ENCODE measurements at places on chromosomes 5 and 9.
A peak's percentile ranks its signal among the peaks of the same experiment; 100 is the strongest.

GRCh38 chr9:135262248-135262647 lies 174.8 kb downstream of the OLFM1 start:
- no peak overlapping the region for H3K4me3 ChIP-seq
- H3K36me3 ChIP-seq, result no peaks in the 10 kb centered on the region
- H3K27ac ChIP-seq, result no peak overlapping the region
- DNase-seq, result no peak
- H3K4me1 ChIP-seq, result no peaks in the 10 kb centered on the region

GRCh38 chr9:121685795-121686377 lies 34.5 kb downstream of the DAB2IP start:
- H3K27ac ChIP-seq, result no peak overlapping the region
- no peaks in the 10 kb centered on the region for H3K27me3 ChIP-seq
- H3K4me1 ChIP-seq, result no peaks in the 10 kb centered on the region
- DNase-seq, result no peak
- no peaks in the 10 kb centered on the region for H3K36me3 ChIP-seq
- no peak overlapping the region for H3K4me3 ChIP-seq

DNA sequence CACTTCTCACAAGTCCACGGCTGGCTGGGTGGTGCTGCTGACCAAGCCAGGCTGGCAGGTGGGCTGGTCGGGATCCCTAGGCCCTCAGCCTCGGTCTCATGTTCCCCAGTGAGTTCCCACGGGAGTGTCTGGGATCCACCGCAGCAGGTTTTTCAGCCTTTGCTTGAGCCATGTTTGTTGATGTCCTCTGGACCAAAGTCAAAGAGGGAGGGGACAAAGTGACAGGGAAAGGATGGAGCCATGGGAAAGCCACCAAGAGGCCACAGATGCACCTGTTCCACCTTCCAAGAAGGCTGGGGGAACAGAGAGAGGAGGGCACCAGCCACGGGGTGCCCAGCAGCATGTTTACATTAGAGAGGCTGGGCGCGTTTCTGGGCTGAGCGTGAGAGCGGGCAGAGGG lies 2.8 kb upstream of the UBAC1 start:
- H3K27ac ChIP-seq, result no peak overlapping the region
- DNase-seq, result no peak
- H3K27me3 ChIP-seq, result no peaks in the 10 kb centered on the region
- H3K4me1 ChIP-seq, result peaks cover 24% of the 10 kb centered on the region
- no peak overlapping the region for H3K4me3 ChIP-seq

GRCh38 chr5:40402007-40402364 lies 277.7 kb upstream of the PTGER4 start:
- no peak overlapping the region for H3K4me3 ChIP-seq
- H3K27me3 ChIP-seq, result no peaks in the 10 kb centered on the region

DNA sequence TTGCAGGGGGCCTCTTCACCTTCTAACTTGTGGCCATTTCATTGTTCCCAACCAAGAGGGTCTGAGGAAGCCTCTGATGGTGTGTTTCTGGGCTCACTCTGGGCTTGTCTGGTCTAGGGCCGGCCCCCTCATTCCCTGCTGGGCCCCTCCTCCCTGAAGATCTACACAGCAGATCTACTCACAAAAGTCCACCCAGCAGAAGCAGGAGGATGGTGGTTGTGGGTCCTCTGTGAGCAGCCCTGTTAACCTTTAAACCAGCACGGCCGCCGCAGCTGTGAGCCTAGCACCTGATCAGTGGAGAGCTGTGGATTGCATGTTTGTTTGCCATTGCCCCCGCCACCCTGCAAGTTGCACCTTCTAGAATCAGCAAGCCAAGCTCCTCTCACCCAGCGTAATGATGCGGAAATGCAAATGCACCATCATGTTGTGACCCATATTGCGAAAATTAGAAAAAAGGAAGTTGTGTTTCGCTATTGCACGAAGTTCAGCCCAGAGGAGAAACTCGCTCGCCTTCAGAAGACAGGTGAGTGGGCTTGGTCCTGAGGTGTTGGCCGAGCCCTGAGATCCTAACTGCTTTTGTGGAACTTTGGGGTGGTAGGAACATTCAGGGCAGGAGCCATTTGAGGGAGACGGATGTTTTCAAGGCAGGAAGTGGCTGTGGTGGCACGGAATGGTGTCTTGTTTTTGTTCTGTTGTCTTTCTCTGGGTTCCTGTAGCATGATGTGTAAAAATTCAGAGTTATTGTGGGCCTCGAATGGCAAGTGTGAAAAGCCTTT lies 16.7 kb downstream of the FGD3 start:
- peaks cover 60% of the 10 kb centered on the region for H3K4me1 ChIP-seq
- H3K27me3 ChIP-seq, result no peaks in the 10 kb centered on the region
- peak; percentile 93 for DNase-seq
- H3K4me3 ChIP-seq, result peak overlapping the region; percentile 85

DNA sequence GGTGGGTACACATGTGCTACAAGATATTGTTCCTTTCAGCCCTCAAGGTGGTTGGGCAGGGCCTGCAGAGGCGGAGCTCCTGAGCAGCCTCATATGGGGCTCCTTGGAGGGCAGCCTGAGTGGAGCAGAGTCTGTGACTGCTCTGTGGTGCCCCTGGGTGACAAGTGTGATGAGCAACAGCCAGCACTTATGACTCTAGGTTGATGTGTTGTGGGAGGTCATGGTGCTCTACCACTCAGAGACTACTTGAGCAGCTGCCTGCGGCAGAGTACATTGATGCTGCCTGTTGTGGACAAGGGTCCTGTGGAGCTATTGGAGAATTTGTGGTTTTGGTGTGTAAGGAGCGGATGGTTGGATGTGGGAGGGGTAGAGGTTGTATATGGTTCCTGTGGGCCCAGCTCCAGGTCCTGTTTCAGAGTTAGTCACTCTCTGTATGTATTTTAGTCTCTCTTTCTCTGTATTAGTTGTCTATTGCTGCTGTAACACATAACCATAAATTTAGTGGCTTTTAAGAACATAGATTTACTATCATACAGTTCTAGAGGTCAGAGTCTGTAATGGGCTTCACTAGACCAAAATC lies 141.3 kb downstream of the SREK1 start:
- H3K4me3 ChIP-seq, result no peak overlapping the region
- no peaks in the 10 kb centered on the region for H3K4me1 ChIP-seq
- no peaks in the 10 kb centered on the region for H3K36me3 ChIP-seq
- H3K27me3 ChIP-seq, result no peaks in the 10 kb centered on the region

GRCh38 chr5:38576442-38576841 lies 20.0 kb upstream of the LIFR start:
- H3K4me3 ChIP-seq, result no peak overlapping the region
- no peak overlapping the region for H3K27ac ChIP-seq
- no peaks in the 10 kb centered on the region for H3K36me3 ChIP-seq
- H3K4me1 ChIP-seq, result no peaks in the 10 kb centered on the region
- DNase-seq, result no peak
- H3K27me3 ChIP-seq, result no peaks in the 10 kb centered on the region

All from naive thymus-derived CD4-positive, alpha-beta T cell (primary cell).